ENCODE measurements at places on chromosomes 1 and 21.

GRCh38 chr1:226687426-226687825 lies 51.7 kb downstream of the ITPKB start:
- peaks cover 6% of the 10 kb centered on the region for H3K4me1 ChIP-seq
- H3K27me3 ChIP-seq: no peaks in the 10 kb centered on the region
- no peak for DNase-seq
- no peak overlapping the region for H3K27ac ChIP-seq

- H3K27ac ChIP-seq: no peak overlapping the region
- H3K27me3 ChIP-seq: no peaks in the 10 kb centered on the region
- no peak overlapping the region for H3K4me3 ChIP-seq
- DNase-seq: no peak
These were observed 52.7 kb upstream of the GPR153 start for GRCh38 chr1:6313393-6314200.

DNA sequence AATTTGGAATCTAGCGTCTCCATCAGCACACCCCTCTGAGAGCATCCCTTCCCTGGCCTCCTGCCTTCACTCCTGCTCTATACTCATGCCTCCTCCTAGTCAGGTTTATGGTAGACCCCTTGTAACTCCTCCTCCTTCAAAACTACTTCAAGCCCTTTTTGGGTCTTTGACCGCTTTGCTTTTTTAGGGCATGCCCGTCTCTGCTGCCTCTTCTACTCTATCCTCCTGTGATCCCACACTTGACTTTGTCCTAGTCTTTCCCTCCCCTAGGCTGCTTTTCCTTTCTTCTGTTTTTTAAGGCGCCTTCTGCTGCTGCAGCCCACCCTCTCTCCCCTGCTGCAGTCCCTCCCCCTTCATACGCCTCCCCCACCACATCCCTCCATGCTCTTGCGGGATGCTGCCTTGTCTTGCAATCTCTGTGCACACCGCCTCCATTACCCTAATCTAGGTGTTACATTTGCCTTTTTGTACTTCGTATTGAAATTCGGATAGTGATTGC lies 1.5 kb downstream of the SNX27 start:
- H3K27me3 ChIP-seq: no peaks in the 10 kb centered on the region
- DNase-seq: no peak
- no peaks in the 10 kb centered on the region for H3K36me3 ChIP-seq
- peaks cover 46% of the 10 kb centered on the region for H3K4me1 ChIP-seq
- H3K27ac ChIP-seq: peak overlapping the region; percentile 92

DNA sequence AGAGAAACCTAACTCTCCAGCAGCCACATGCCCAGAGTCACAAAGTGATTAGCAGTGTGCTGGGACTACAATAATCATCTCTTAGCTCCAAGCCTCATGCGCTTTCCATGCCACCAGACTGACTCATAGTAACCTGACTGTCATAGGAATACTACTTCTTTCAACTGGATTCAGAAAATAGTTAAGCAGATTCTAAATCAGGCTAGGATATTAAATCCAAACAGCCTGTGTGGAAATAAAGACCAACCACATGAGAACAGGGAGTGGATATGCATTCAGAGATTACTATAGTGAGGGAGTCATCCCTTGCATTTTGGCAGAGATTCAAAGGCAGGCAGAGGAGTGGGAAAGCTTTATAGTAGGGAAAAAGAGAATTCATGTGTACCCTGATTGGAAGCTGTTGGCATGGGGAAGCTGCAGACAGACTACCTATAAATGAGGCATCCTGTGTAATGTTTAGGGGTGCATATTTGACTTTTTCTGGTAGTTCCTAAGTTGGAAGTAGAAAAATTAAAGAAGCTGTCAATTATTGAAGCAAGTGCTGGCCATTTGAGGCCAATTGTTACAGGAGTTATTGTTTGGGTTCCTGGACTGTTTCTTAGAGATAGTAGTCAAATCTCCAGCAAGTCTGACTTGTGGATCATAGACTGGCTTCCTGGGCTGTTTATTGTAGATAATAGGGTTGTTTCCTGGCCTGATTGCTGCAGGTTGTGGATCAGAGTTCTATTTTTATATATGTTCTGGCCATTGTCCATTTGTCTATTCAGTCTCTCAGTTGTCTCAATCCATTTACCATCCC lies 31.7 kb upstream of the DNAH14 start:
- DNase-seq: no peak
- H3K4me3 ChIP-seq: no peak overlapping the region
- H3K4me1 ChIP-seq: no peaks in the 10 kb centered on the region
- H3K36me3 ChIP-seq: no peaks in the 10 kb centered on the region
- no peak overlapping the region for H3K27ac ChIP-seq

GRCh38 chr1:39727221-39727931 lies 11.3 kb upstream of the PPIE start:
- H3K4me1 ChIP-seq: no peaks in the 10 kb centered on the region
- no peaks in the 10 kb centered on the region for H3K36me3 ChIP-seq
- DNase-seq: no peak
- H3K27me3 ChIP-seq: peaks cover 26% of the 10 kb centered on the region

GRCh38 chr1:19210772-19211549 lies 895 bp upstream of the UBR4 start:
- H3K27me3 ChIP-seq: no peaks in the 10 kb centered on the region
- H3K4me1 ChIP-seq: peaks cover 17% of the 10 kb centered on the region
- H3K36me3 ChIP-seq: no peaks in the 10 kb centered on the region
- H3K4me3 ChIP-seq: peak overlapping the region; percentile 84
- no peak for DNase-seq

- no peak overlapping the region for H3K27ac ChIP-seq
- H3K27me3 ChIP-seq: no peaks in the 10 kb centered on the region
- H3K4me3 ChIP-seq: no peak overlapping the region
- H3K4me1 ChIP-seq: no peaks in the 10 kb centered on the region
These were observed 8.0 kb upstream of the TMEM52 start for GRCh38 chr1:1926886-1927660.

- H3K4me1 ChIP-seq: peaks cover 13% of the 10 kb centered on the region
- no peak overlapping the region for H3K27ac ChIP-seq
- no peak for DNase-seq
- no peaks in the 10 kb centered on the region for H3K36me3 ChIP-seq
- H3K4me3 ChIP-seq: no peak overlapping the region
These were observed 18.0 kb downstream of the PGM1 start for GRCh38 chr1:63611231-63611630.

DNA sequence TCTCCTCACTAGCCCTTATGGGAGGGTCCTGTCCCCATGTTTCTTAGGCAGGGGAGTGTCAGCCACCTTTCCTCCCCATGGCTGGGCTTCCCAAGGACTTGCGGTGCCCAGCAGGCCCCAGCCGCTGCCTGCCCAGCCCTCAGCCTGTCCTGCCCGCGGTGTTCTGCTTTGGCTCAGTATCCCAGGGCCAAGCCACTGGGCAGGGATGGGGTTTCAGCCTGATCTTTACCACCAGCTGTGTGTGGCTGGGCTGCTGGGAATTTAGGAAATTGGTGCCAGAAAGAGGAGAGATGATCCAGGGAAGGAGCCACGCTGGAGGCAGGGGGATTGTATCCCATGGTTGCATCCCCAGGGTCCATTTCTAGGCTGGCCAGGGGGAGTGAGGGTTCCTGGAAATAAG lies 6.9 kb upstream of the IGFN1 start:
- no peaks in the 10 kb centered on the region for H3K27me3 ChIP-seq
- H3K4me1 ChIP-seq: peaks cover 7% of the 10 kb centered on the region
- H3K36me3 ChIP-seq: no peaks in the 10 kb centered on the region
- DNase-seq: no peak
- no peak overlapping the region for H3K4me3 ChIP-seq
- no peak overlapping the region for H3K27ac ChIP-seq

GRCh38 chr1:183070234-183070922 lies 47.2 kb downstream of the LAMC1 start:
- H3K36me3 ChIP-seq: no peaks in the 10 kb centered on the region
- H3K4me1 ChIP-seq: peaks cover 23% of the 10 kb centered on the region
- H3K27ac ChIP-seq: no peak overlapping the region

DNA sequence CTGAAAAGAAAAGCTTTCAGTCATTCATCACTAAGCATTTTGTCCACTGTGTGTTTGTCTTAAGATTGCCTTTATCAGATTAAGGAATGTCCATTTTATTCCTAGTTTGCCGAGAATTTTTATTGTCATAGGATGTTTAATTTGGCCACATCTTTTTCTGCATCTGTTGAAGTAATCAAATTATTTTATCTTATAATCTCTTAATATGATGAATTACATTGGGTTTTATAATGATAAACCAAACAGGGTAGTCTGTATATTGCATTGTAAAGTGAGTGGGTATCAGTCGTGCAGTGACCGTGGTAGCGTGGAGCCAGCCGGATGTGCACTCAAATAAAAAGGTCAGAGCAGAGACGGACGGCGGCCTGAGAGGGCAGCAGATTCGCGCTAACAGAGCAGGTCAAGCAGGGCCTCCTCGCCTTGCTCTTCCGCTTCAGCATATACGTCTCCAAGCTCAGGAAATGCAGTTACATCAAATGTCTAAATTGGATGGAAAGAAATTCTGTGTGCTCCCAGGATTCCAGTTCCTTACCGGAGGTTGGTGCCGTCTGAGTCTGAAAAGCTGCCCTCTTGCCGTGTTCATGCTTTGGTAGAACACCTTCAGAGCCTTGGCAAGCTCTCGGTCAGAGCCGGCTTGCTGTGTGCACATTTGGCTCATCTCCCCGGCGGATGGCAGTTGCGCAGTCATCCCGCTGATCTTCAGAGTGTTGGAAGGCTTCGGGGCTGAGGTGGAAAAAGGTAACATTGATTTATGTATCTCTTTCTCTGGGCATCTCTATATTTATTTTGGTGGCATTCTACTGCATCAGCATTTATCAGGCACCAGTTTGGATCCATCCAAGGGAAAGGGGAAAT lies 51.5 kb downstream of the SCCPDH start:
- H3K27ac ChIP-seq: no peak overlapping the region
- H3K4me1 ChIP-seq: no peaks in the 10 kb centered on the region
- no peaks in the 10 kb centered on the region for H3K27me3 ChIP-seq
- H3K36me3 ChIP-seq: no peaks in the 10 kb centered on the region

DNA sequence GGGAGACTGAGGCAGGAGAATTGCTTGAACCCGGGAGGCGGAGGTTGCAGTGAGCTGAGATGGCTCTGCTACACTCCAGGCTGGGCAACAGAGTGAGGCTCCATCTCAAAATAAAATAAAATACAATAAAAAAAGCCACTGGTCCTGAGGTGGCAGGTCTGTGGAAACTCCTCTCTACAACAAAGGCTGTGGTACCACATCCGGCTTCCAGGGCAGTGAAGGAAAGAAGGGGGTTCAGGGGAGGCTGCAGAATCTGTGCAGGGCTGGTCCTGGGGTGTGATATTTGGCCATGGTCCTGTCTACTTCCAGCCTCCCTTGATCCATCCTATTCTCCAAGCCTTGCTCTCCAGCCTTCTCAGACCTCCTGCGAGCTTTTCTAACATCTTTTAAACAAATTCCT lies 731 bp upstream of the ZNF683 start:
- no peaks in the 10 kb centered on the region for H3K4me1 ChIP-seq
- peaks cover 8% of the 10 kb centered on the region for H3K27me3 ChIP-seq
- no peak overlapping the region for H3K4me3 ChIP-seq

- no peak overlapping the region for H3K4me3 ChIP-seq
- no peak for DNase-seq
- H3K27me3 ChIP-seq: no peaks in the 10 kb centered on the region
- no peaks in the 10 kb centered on the region for H3K36me3 ChIP-seq
- no peaks in the 10 kb centered on the region for H3K4me1 ChIP-seq
These were observed 90.0 kb downstream of the HFM1 start for GRCh38 chr1:91314643-91315042.

DNA sequence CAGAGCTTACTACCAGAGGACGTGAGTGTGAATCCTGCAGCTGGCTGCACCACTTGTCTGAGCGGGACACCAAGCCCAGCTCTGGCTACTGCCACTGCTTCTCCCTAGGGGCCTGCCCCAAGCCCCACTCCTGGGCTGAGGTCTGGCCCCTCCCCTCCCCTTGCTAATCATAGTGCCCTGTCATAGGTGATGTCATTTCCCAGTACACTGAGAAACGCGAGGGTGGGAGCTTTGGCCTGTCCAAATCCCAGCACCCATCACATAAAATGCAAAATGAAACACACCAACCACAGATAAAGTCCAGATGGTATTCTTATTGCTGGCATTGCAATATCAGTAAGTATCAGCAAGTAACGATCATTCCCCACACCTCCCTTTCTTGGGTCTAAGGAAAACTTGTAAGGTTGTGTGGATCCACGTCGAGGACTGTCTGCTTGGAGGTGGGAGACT lies 77.7 kb downstream of the TOMM20 start:
- H3K4me3 ChIP-seq: no peak overlapping the region
- H3K36me3 ChIP-seq: no peaks in the 10 kb centered on the region
- DNase-seq: peak; percentile 21
- H3K27me3 ChIP-seq: no peaks in the 10 kb centered on the region
- H3K27ac ChIP-seq: peak overlapping the region; percentile 38
- peaks cover 26% of the 10 kb centered on the region for H3K4me1 ChIP-seq

DNA sequence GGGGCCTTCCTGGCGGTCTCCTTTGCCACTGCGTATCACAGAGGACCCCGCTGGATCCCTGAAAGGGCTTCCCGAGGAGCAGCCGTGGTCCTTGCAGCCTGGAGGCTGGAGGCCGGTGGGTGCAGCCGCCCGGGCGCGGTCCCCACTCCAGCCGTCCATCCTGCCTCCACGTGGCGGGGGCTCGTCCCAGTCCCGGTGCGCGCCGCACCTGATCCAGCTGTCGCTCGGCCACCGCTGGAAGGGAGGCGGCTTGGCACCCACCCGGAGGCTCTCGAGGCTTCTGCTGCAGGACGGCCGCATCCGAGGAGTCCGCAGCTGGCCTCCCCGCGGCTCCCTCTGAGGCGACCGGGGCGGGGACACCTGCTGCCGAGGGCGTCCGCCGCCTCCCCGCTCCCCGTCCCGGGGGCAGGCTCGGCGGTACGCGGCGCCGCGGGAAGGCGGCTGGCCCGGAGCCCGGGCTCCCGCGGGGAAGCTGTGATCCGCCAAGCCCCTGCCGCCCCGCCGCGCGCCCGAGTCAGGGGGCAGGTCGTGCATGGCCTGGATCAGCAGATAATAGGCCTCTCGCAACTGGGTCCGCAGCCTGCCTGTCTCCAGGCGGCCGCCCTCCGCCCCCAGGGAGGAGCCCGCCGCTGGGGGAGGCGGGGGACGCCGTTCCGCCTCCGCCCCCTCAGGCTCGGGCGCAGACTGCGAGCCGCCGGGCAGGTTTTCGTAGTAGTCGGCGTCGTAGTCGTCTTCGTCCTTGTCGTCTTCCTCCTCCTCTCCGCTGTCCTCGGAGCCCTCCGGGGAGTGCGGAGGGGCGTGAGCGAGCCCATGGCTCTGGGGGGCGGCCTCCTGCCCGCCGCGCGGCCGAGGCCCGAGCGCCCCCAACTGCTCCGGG lies at the start of gene SYDE2:
TSS of gene SYDE2 (minus strand) at position 554 of the 877 bp plus-strand sequence. CDS start at position 534, 20 bp downstream.
- no peaks in the 10 kb centered on the region for H3K27me3 ChIP-seq
- H3K36me3 ChIP-seq: no peaks in the 10 kb centered on the region
- peak; percentile 81 for DNase-seq
- peak within 1 kb of the TSS; percentile 74 for H3K4me3 ChIP-seq
- peaks cover 9% of the 10 kb centered on the region for H3K4me1 ChIP-seq

GRCh38 chr1:35255276-35255675 lies 13.2 kb upstream of the ZMYM4 start:
- no peak overlapping the region for H3K27ac ChIP-seq
- H3K27me3 ChIP-seq: no peaks in the 10 kb centered on the region
- no peak for DNase-seq
- H3K4me3 ChIP-seq: no peak overlapping the region

GRCh38 chr1:169699707-169700106 lies 11.7 kb downstream of the SELL start:
- no peaks in the 10 kb centered on the region for H3K27me3 ChIP-seq
- DNase-seq: no peak
- no peaks in the 10 kb centered on the region for H3K4me1 ChIP-seq
- H3K27ac ChIP-seq: no peak overlapping the region
- no peaks in the 10 kb centered on the region for H3K36me3 ChIP-seq
- H3K4me3 ChIP-seq: no peak overlapping the region

- peaks cover 26% of the 10 kb centered on the region for H3K4me1 ChIP-seq
- no peak for DNase-seq
- H3K27me3 ChIP-seq: no peaks in the 10 kb centered on the region
- H3K27ac ChIP-seq: peak overlapping the region; percentile 77
- no peaks in the 10 kb centered on the region for H3K36me3 ChIP-seq
These were observed 4.4 kb upstream of the CAPN2 start for GRCh38 chr1:223708001-223708359.
